Renal cortex interstitium (tissue), 15 donors: ENCODE measurements at places on chromosomes 3 and 15.

- DNase-seq: no peak
Observed at GRCh38 chr15:43410572-43411214, 39.8 kb downstream of the TUBGCP4 start.

- DNase-seq: no peak
Observed at GRCh38 chr3:43017004-43017403, 37.9 kb downstream of the GASK1A start.

DNA sequence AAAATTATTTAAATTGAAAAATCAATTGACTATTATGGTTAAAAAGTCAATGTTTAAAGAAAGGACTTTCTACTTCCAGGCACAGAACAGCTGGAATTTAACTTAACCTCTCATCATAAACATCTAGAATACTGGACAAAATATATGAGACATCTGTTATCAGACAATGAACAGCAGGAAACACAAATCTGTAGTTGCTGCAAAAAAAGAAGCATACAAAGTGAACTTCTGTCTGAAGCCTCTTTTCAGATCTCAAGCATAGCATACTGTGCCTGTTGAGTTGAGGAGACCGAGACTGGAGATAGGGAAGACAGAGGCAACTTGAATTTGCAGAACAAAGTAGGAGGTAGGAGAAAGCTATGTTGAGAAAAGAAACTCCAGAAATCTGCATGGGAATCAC, 140.0 kb upstream of the CBLB start:
- no peak for DNase-seq

DNA sequence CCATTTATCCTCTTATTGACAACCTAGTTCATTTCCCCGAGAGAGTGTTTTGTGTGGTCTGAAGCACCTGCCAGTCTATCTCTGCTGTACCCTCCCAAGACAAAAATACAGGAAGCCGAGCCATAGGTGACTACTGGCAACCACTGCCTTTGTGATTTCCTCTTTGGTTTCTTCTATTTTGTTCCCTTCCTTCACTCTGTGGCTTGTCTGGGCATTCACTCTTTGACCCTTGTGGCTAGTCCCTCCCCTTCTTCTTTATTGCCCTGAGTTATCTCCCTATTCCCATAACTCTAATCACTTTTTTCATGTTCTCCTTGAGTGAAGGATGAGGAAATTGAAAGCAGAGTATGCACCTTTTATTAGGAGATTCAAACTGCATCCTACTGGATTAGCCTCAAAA, at the start of gene ADGRG7:
ADGRG7 (plus strand) TSS at position 297 of the 400 bp plus-strand sequence. CDS start 256 bp downstream, outside the sequence.
- no peak for DNase-seq

DNA sequence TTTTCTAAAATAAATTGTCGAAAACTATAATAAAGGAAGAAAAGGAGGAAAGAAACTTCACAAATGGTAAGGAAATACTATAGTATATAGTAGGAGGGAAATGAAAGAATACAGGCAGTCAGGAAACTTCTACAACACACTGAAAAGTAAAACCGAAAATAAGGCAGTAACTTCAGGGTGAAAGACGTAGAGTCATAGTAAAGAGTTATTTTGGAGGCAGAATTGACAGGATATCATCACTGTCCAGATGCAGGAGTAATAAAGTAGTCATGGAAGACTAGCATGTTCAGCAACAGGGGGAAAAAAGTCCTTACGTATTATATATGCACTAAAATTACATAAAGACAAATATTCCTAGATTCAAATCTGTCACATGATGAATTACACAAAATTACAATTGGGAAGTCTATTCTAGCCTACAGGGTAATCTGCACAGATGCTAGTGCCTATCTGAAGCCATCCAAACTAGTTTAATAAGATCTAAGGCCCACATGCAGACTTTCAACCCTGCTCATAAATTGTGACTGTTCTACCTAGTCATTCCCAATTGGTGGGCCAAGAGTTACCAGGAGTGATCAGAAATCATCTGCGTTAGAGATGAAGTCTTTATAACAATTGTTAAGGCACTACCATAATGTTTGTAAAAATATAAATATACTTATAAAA, 14.0 kb downstream of the VPS13C start:
- no peak for DNase-seq

GRCh38 chr3:94359996-94360395, 297.1 kb downstream of the NSUN3 start:
- DNase-seq: no peak

DNA sequence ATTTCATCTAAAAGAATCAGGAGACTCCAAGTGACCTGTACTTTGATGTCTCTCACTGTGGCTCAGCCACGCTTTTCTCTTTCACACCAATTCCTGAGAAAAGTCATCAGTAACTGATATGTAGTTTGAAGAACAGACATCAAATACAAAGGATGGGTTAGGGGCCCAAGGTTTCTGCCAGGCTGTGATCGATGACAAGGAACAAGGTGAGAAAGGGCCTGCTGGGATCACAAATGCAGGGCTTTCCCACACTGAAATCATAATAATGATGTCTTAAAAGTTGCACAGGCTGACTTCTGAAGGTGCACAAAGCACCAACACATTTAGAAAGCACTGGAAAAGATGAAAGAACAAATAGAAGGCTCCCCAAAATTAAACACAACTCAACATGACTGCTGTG, 396.9 kb downstream of the MAGI1 start:
- DNase-seq: no peak

GRCh38 chr15:53454843-53455721, 304.4 kb downstream of the WDR72 start:
- no peak for DNase-seq

- DNase-seq: no peak
Observed at GRCh38 chr3:179026636-179027035, 45.0 kb downstream of the ZMAT3 start.

DNA sequence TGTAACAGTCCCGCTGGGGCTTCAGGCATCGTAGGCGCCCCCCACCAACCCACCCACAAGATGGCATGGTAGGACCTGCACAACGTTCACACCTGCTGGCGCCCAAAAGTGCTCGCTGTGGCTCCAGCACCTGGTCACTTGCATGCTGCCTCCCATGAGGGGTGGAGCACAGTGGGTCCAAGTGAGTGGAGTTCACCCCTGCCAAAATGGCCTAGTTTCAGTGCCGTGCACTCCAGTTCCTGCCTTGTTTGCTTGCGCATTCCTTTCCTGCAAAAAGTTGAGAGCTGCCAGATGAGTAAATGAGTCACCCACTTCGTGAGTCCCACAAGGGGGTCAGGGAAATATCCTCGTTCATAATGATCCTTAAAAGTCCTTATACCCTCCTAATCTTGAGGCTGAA, 788.7 kb upstream of the DPPA4 start:
- DNase-seq: no peak

DNA sequence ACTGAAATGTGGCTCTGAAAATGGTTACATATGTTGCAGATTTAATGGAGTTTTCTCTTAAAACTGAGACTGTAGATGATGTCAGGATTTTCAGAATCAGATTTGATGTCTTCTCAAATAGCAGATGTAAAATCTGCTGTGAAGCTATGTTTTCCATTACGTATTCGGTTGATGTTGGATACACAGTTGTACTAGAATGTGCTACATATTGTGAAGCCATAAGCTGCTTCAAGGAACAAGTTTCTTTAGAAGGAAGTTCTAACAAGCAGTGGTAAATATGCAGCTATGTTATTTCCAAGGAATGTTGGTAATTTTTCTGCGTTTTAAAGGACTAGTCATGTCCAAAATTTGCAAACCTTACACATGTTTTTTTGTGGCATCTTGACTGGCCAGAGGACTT, 197.7 kb downstream of the RBMS3 start:
- no peak for DNase-seq

DNA sequence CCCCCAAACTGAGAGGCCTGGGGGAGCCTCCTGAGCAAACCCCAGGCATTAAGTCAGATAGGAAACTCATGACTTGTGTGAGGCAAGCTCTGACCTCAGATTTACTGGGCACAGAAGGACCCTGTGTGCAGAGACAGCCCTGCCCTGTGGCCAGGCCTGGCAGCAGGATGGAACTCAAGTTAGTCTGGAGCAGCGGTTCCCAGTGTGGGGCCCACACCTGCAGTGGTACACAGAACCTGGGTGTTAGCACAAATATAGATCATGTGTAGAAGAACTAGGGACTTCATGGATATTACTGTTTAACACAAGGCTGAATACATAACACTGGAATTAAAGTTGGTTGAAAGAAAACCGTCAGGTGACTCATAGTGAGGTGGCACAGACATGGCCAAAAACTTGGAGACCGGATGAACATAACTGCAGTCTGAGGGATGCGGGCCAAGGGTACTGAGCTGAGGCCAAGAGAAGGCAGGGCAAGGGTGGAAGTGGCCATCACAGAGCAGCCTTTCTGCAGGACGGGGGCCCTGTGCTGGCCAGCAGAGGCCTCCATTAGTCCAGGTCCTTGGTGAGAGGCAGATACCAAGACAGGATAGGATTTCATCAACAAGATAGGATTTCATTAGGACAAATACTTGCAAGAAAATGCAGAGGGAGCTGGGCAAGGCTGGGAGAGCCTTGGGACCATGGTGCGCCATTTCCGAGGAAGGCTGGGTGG, 40.9 kb downstream of the IRAK2 start:
- no peak for DNase-seq

GRCh38 chr3:148255981-148256969, 441.4 kb upstream of the AGTR1 start:
- no peak for DNase-seq

DNA sequence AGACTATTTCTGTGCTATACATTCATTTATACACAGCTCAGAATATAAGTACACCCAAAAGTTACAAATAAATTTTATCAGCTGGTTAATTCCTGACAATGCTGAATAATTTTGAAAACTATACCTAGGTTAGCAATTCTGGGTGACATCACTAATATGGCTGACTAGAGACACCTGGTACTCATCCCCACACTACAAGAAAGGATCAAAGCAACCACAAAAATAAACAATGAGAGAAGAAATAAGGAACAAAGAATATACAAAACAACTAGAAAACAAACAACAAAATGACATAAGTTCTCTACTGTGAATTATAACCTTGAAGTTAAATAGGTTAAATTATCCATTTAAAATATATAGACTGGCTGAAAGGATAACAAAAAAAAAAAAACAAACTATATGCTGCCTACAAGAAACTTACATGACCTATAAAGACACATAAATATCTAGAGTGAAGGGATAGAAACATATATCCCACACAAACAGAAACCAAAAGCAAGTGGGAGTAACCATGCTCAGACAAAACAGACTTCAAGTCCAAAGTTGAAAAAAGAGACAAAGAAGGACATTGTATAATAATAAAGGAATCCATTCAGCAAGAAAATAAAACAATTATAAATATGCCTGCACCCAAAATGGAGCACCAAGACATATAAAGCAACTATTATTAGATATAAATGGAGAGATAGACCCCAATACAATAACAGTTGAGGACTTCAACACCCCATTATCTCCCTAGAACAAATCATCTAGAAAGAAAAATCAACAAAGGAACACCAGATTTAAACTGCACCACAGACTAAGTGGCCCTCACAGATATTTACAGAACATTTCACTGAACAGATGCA, 57.8 kb downstream of the IMPG2 start:
- no peak for DNase-seq

DNA sequence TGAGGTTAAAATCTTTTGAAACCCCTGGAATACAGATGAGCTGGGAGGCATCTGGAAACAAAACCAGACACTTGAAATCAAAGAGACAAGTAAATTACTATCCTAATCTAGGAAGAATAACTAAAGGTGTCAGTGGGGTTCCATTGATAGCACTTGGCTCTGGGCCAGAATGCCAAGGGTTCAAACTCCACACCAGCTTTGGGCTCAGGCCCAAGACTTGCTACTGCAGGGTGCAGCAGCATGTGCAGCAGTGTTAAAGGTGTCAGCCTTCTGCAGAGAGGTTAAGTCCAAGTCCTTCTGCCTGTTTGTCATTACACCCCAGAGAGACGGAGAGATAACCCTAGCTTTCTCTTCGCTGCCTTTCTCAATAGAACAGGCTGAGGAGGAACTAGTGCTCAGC, 273.9 kb downstream of the TIGIT start:
- no peak for DNase-seq

DNA sequence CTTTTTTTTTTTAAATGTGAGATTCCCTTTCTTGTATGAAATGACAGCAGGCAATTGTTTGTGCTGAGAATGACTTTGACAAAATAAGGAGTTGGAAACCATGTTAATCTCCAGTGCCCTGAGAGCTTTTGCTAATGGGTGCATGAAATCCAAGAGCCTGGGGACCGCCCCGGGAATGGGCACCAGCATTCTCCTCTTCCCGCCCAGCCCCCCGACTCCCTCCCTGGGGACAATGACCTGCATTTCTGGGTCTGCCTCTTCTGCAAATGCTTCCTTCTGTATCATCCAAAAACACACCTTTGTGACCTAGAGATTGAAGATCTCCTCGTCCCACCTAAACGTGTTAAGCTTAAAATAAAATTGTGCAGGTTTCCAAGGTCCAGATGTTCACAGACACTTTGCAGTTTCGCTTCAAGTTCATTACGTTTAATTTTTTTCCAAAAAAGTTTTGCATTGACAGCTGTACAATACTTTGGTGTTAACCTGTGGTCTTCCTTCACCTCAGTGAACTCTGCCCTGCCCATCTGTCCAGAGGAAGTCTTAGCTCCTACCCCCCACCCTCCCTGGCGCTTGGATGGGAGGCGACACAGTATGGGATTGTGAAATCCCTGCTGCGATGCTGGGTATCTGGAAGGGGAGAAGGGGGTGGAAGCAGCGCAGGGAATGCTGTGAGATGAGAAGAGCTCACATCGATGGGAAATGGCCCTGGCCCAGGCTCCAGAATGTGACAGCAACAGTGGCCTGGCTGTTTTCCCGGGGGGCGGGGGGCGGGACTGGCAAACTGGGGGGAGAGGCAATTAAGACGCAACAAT, 50.1 kb downstream of the TLE3 start:
- no peak for DNase-seq

DNA sequence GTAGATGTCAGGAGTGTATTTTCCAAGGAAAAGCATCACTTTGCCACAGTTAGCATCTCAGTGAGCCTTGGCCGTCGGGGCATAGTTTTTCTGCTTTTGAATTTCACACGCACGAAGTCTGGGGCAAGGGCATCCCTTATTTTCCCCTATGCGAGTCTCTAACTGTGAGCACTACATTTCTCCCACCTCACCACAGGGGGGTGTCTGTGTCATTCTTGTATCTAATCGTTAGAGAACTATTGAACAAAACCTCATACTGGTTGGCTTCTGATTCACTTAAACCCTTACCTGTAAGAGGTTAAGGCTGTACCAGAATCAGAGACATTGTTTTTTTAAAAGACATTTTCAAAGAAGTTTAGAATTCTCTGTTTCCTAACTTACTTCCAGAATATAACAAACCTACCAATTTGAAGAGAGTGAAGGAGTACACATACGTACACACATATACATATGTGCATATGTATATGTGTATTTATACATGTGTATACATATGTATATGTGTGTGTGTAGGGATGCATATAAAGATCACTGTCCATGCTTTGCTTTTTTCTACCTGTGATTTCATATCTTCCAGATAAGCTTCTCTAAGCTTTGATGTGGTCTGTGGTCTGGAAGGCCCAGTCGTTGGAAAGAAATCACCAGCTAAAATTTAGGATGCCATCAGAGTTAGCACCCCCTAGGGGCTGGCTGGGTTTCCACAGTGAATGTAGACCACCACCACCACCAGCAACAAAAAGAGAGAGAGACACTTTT, 49.4 kb downstream of the MYZAP start:
- no peak for DNase-seq

- no peak for DNase-seq
Observed at GRCh38 chr15:101372960-101373525, 78.0 kb upstream of the SNRPA1 start.
